Stimulated activated CD4-positive, alpha-beta T cell treated with anti-CD3 and anti-CD28 coated beads, Interleukin-1b, Interleukin-23, amount 100 ng/mL, for 24 hours (primary cell): ENCODE measurements at places on chromosomes 2 and 18.

DNA sequence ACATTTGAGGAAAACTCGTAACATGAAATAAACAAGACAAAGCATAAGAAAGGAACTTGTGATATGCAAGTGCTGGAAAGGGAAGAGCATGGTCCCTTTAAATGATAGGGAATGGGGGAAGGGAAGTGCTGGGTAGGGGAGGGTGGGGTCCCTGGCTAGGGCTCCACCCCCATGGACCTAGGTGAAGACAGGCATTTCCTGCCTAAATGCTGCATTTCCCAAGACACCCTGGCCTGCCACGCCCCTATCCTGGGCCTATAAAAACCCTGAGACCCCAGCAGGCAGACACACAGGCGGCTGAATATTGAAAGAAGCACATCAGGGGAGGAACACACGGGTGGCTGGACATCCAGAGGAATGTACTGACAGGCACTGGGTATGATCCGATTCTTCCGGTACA lies 499.9 kb downstream of the ZEB2 start:
- DNase-seq = no peak

DNA sequence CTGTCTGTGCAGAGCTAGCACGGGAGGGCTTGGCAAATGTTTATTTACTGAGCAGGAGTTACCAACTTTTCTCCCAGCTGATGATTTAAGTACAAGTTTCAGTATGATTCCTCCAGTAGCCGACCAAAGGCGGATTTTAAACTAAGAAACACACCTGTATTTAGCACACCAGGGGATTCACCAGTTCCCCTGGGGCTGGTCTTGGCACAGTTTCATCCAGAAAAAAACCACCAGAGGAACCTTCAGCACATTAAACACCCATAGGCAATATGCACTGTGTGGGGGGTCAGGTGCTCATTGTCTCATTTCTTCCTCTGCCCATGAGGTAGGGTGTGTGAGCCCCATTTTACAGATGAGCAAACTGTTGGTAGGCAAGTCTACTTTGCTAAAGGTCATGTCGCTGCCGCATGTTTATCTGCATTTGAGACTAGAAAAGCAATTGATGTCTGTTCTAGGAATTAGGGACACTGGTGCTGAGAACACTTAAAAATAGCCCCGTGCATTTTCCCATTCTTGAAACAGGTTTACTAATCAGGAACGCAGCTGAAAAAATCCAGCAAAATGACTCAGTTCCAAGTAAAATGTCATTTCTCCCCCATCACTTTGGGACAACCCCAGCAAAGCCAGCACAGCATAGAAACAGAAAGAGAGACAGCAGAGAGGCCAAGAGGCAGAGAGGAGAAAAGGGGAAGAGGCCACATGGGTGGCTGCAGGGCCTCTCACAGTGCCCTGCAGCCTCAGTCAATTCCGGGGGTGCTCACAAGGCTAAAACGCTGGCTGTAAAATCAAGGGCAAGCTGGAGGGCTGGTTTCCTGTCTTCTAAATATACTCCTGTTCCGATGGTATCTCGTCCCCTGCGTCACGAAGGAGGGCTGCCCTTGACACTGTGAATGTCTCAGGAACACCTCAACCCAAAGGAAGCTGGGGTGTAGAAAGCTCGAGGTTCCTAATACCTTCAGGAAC lies 166.8 kb upstream of the ID2 start:
- peak; percentile 22 for DNase-seq

DNA sequence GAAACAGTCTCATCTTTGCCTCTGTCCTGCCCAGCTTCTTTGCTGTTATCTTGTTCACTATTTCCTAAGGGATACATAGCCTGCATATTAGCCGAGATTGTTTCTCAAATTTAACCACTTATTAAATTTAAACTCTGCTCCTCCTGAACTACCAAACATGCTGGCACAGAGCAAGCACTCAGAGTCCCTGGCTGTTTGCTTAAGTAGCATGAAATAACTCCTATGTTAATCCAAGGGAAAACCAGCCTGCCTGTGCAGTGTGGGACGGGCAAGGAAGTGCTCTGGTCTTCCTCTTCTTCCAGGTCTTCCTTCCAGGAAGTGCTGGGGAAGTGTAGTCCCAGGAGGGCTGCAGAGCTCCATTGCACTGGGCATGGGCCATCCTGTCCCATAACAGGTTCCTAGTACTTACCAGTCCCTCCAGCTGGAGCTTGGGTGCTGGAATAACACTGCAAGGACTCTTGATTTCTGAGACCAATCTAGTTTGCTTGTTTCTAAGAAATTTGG lies 95.9 kb upstream of the IL1R2 start:
- no peak for DNase-seq

DNA sequence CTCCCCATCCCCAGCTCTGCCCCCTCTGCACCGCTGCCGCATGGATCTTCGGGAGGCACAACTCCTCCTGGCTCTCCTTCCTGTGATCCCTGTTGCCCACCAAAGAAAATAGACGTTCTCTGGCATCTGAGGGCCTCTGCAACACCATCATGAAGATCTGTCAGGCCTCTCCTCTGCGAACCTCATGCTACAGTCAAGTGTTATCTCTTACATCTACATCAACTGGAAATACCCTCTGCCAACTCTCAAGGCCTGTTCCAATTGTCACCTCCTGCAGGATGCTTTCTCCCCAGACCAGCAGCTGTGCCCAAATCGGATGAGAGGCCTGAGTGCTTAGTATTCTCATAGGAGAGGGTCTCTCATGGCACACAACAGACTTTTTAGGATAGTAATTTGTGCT lies 478.4 kb downstream of the BCL11A start:
- DNase-seq = no peak

GRCh38 chr18:12765126-12765525 lies 62.3 kb downstream of the PSMG2 start:
- no peak for DNase-seq

DNA sequence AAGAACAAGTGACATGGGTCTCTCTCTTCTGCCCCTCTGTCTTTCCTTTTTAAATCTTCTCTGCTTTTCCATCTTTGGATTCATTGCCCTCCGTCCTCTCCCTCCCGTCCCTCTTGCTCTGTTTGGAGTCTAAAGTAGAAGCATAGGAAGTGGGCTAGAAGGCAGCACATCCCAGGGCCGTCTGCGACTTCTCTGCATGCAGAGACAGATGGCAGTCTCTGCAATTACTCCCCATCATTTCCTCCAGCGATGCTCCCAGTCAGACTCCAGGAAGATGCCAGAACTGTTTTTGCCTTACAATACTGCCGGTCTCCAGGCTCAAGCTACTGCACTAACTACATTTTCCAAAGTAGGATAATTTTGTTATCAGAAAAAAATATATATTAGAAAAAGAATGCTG lies 35.2 kb upstream of the LPIN2 start:
- no peak for DNase-seq

DNA sequence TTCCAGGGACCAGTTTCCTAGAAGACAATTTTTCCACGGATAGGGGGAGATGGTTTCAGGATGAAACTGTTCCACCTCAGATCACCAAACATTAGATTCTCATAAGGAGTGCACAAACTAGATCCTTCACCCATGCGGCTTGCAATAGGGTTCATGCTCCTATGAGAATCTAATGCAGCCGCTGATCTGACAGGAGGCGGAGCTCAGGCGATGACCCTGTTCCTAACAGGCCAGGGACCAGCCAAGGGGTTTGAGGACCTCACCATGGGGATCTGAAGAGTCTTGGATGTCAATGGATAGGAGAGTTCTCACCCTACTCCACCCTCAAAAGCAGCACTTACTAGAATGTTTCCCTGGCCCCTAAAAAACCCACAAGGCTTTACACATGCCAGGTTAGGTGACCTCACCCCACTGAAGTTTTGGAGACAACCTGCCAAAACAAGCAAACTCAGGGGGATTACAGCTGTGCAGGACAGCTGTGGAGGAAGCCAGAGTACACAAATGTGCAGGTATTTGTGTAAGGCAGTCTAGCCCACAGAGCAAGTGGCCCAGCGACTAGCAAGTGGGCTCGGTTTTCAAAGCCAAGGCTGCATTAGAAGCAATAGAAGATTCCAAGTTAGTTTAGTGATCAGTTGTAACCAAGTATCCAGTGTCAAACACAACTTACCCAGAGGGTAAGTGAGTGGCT lies 3.9 kb downstream of the EVA1A start:
- DNase-seq = no peak
